ENCODE measurements at places on chromosomes 3 and 15.
A peak's percentile ranks its signal among the peaks of the same experiment; 100 is the strongest.

GRCh38 chr15:56795502-56795901 lies 62.2 kb upstream of the ZNF280D start:
- no peak for DNase-seq

DNA sequence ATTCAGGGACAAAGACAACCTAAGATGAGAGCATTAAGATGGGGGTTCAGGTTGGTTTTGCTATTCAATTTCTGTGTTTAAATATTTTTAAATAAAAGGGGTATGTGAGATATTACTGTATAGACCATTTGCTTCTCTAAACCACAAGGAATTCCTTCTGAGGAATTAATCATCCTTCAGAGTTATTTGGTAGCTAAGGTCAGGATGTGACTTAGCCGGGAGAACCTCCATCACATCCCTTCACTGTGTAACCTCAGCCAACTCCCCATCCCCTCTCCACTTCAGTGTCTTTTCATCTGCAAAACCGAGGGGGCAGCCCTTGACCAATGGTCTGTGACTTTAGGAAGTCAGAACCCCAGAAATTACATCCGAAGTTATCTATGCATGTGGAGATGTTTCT lies 48.7 kb upstream of the SKOR1 start:
- DNase-seq, result no peak

- no peak for DNase-seq
Measured at GRCh38 chr3:146948186-146948585, 343.0 kb upstream of the PLSCR5 start.

- peak; percentile 29 for DNase-seq
Measured at GRCh38 chr15:61064651-61065050, 164.5 kb downstream of the RORA start.

DNA sequence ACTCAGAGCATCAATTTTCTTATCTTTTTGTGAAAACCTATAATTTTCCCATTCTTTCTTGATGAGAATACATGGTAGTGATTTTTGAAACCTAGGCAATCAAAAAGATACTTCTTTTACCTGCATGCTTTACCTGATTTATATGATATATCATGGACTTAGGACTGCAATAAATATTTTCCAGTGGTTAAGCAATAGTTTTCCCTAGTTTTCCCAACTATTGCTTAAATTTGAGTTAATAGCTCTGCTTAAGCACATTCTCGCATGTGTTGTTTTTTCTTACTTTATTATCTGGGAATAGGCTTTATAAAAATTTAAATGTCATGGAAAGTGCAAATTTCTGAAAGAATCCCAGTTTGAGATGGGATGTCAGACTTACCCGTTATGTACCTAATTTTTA lies 465.1 kb upstream of the BCHE start:
- no peak for DNase-seq

DNA sequence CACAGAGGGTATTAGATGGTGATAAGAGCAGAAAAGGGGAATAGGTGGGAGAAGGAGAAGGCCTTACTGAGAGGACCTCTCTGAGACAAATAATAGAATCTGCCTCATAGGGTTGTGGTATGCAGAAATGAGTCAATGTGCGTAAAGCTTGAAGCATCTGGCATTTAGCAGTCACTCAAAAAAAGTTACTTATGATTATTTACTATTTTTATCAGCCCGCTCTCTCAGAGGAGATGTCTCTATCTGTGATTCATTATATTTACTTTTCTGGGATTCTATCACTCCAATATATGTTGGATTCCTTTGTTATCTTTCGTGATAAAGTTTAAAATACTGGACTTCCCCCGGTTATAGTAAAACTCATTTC lies 4.6 kb upstream of the TM4SF1 start:
- no peak for DNase-seq

- DNase-seq, result no peak
Measured at GRCh38 chr3:100173961-100174360, 59.7 kb upstream of the FILIP1L start.

DNA sequence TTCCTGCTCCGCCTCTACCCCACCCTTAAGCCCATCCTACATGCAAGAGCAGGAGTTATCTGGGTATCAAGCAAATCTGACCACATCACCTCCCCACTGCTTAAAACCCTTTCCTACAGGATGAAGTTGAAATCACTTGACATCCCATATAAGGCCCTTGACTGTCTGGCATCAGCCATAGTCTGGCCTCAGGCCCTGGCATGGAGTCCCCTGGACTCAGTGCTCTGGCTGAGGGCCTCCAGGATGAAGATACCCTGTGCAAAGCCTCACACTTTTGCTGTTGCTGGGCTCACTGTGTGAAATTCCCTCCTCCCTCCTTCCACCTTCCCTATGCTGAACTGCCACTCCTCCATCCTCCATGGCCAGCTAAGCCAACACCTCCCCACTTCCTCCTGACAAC lies 65.2 kb upstream of the GLCE start:
- DNase-seq, result no peak

DNA sequence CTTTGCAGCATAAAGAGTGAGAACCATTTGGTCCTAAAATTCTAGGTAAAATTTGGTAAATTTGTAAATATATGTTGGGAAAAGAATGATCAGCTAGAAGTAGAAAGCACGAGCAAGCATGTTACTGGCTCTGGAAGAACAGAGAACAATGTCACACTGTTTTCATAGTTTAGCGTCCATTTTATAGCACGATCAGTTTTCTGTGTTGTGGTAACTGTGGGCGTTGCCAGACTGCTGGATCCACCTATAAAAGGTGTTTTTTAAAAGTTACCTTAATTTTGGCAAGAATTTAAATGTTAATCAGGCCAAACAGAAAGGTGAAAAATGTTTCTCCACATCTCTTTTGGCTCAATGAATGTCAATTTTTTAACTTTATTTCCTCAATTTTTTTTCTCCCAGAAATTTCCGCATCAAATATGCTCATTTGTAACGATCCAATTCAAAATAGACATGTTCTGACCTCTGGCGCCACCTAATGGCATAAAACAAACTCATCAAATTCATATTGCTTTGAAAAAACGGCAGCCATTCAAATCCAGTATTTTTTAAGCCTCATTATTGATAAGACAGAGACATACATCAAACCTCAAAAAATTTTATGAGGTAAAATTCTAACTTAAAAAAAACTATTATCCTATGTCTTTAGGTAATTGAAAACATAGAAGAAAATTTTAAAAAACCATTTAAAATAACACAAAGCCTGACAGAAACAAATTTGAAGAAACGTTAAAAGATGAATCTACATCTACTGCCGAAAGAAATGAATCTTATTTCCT lies 5.5 kb upstream of the GP5 start:
- DNase-seq, result peak; percentile 33

DNA sequence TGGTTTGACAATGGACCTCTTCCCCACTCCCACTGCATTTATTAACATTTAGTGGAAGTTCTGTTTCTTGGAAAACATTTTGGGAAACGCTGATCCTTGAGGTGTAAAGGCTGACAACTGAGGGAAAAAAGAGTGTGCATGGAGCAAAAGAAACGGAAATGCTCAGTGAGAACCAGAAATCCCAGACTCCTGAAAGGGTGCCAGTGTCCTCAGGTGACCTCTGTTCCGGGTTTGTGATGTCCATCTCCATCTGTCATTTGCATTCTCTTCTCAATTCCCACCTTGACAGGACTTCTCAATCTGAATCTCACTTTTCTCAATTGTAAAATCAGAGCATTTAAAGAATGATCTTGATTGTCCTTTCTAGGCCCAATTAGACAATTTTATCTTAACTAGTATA lies 71.1 kb upstream of the FAM3D start:
- no peak for DNase-seq

- DNase-seq, result no peak
Measured at GRCh38 chr3:171526869-171527268, 66.7 kb upstream of the TNIK start.

DNA sequence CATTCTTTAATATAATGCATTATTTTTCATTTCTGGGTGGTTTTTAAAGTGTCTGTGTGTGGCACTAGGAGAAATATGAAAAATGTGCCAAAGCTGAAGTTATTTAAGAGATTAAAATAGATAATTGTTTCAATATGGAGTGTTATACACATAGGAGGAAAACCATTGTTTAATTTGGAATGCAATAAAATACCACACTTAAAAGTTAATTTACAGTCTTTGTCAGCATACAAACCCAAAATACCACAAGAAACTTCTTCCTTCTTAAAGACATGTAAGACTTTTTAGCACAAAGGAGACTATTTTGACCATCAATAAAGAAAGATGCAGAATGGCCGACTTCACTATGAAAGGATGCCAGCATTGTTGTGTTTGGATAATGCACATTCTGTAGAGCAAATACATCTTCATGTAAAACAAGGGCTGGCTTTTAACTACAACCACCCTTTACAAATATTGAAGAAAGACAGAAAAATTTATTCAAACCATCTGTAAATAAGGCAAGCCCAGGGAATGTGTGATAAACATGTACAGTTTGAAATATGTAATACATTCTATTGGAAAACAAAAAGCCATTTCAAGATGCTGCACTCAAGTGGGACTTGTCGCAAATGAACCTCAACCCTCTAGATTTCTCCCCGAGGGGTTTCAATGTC lies 1146.6 kb downstream of the ROBO1 start:
- no peak for DNase-seq

DNA sequence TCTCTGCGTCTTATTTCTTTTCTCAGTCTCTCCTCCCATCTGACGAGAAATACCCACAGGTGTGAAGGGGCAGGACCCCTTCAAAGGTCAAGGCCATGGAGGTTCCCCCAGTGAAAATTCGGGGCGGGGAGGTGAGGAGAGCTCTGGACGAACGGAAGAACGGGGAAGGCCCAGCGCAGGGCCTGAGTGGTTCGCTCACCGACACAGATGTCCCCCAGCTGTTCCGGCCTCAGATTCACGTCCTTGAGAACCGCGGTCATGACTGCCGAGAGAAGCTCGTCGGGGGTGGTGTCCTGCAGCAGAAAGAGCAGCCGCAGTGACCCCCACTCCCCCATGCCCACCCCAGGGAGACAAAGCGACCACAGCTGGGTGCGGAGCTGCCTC lies 542 bp downstream of the ACAA1 start:
- DNase-seq, result no peak

- no peak for DNase-seq
Measured at GRCh38 chr3:122755491-122755890, 38.1 kb downstream of the HSPBAP1 start.

DNA sequence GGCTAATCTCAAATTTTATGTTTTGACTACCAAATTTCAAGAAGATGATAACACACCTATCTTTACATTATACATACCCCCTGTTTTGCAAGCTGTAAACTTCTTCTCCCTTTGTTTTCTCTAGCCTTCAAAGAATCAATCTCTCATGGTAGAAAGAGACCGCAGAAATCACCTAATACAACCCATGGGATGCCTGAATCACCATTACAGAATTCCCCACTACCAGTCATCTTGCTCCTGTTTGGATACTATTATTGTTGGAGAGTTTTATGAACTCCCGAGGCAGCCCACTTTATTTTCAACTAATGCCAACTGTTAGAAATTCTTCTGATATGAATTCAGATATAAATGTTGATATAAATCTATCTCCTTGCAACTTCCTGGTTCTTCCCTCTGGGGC lies 110.9 kb downstream of the FRMD5 start:
- no peak for DNase-seq
